ENCODE measurements at places on chromosomes 7 and 10. TPM values are rescaled to one million over a fixed set of nuclear protein-coding genes. Genes with fewer than 3 reads are reported as not detected.

PKD1L1 gene
- not detected for polyA plus RNA-seq

GBF1 gene
- polyA plus RNA-seq = 11.3 TPM

RHOBTB1 gene
- polyA plus RNA-seq = 11.5 TPM

WDFY4 gene
- not detected for polyA plus RNA-seq

CPA2 gene
- 0.05 TPM for polyA plus RNA-seq

NCAPG2 gene
- 97.2 TPM for polyA plus RNA-seq

THAP5 gene
- polyA plus RNA-seq = 17.3 TPM

CCDC172 gene
- polyA plus RNA-seq = not detected

SPAG6 gene
- polyA plus RNA-seq = 10.5 TPM

ARID5B gene
- 0.48 TPM for polyA plus RNA-seq

HOXA10 gene
- not detected for polyA plus RNA-seq

NKX2-3 gene
- not detected for polyA plus RNA-seq

CTAGE4 gene
- 0.07 TPM for polyA plus RNA-seq

TBC1D12 gene
- polyA plus RNA-seq = 2.1 TPM

LRRC61 gene
- polyA plus RNA-seq = 46.5 TPM

CHST15 gene
- polyA plus RNA-seq = 0.04 TPM

Measured in K562 (cell line).